ENCODE measurements at places on chromosomes 4 and X.

DNA sequence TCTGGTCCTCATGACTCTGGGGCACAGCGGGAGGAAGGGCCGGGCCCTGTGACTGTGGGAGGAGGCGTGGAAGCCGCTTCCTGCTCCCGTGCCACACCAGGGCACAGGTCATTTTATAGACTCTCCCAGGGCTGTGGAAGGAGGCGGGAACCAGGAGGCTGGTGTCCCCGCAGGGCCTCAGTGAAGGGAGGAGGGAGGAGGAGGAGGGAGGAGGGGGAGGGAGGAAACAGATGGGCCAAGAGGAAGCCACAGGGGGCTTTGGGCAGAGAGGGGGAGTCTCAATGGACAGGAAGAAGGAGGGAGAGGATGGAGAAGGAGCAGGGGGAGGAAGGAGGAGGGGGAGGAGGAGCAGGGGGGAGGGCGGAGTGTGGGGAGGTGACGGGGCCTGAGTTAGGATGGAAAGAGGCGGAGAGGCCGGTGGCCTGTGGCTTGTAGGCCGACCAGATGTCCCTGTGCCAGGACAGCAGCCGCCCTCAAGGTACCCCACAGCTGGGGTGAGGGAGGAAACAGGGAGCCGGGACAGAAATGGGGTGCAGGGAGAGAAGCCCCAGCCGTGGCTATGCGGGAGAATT lies 6.2 kb upstream of the PLCXD1 start:
- no peak for DNase-seq

DNA sequence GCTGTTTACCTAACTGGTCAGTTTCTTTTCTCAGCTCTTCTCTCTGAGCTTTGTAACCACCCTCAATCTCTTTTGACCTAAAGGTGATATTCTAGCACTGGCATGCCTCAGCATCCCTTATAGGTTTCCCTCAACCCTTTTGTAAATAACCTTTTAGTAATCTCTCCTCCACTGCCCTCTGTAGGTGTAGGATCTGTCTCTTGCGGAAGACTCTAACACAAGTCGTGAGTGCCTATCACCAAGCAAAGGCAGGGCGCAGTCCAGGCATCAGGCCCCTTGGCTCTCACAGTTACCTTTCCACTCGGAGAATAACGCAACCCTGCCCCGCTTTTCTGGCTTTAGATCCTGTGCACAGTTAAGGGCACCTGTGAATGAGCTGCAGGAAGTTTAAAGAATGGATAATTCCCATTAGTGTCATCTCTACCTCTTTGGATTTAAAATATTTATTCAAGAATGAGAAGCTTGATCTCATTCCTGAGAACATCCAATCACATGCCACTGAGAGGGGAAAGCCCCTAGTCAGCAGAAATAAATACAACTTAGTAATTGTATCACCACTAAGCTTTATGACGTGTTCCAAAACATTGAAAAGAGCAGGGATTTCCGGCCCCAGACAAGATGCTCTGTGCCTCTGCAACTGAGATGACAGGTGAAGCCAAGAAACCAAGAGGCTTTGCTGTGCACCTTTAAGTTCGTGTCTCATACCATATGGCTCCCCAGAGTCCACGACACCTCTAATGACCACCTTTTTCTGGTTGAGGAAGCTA lies 58.8 kb downstream of the SPINK2 start:
- no peak for DNase-seq

DNA sequence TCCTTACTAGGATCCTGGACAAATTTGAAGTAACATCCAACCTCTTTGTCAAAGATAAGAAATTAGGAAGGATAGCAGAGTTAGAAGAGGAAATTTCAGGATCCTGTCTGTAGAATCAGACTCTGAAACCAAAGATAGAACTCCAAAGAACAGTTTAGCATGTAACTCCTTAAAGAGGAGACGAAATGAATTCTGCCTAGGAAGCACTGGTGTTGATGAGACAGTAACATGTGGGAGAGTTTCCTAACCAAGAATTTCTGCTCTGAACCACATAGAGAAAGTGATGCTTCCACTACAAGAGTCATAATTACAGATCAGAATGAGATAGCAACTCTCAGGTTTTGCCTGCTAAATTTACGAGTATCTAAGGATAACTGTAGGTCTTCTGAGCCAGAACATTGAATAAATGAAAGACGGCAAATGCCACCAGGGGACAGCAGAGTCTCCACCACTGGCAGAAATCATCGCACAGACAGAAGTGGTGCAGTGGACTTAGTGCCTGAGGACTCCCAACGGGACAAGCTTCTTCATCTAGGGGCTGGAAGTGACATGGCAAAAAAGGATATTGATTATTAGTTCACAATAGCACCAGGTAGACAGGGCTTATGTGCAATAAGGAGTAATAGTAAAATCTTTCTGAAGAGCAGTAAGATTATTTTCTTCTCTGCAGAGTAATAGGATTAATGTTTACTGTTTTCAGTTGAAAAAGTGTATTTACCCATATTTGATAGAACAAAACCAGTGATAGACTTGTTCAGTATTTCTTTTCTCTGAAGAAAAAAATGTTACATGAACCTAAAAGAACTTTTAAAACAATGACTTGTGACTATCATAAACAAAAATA lies 6.7 kb upstream of the PPID start:
- peak; percentile 73 for DNase-seq

DNA sequence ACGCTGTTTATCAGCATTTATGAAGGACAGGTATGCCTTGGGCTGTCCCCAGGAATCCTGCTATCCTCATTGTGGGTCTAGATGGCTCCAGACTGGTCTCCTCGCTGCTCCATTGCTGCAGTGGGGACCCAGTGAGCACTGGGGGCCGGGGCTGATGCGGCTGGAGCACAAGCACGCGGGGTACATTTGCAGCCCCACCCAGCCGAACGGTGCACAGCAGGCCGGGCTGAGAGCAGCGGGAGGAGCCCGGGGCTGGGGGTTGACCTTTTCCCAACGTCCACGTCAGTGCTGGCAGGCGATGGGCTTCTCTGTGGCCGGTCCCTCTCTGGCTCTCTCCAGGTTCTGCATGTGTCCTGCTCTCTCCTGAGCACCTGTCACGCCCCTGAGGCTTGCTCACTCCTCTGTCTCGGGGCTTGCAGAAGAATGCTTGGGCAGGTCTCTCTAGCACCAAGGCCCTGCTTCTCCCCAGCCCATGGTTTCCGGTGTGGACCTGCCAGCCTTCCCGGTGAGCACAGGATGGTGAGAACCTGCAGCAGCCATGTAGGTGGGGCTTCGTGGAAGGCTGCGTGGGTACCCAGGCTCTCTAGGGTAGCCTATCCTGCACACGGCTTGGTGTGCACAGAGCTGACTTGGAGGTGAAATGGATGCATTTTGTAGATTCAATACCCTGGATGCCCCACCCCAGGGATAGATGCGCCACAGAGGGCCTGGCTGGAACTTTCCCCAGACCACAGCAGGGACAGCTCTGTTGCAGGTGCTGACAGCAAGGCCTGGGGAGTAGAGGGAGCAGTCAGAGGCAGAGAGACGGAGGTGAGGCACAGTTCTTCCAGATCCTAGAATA lies 89.1 kb upstream of the ADRA2C start:
- no peak for DNase-seq

DNA sequence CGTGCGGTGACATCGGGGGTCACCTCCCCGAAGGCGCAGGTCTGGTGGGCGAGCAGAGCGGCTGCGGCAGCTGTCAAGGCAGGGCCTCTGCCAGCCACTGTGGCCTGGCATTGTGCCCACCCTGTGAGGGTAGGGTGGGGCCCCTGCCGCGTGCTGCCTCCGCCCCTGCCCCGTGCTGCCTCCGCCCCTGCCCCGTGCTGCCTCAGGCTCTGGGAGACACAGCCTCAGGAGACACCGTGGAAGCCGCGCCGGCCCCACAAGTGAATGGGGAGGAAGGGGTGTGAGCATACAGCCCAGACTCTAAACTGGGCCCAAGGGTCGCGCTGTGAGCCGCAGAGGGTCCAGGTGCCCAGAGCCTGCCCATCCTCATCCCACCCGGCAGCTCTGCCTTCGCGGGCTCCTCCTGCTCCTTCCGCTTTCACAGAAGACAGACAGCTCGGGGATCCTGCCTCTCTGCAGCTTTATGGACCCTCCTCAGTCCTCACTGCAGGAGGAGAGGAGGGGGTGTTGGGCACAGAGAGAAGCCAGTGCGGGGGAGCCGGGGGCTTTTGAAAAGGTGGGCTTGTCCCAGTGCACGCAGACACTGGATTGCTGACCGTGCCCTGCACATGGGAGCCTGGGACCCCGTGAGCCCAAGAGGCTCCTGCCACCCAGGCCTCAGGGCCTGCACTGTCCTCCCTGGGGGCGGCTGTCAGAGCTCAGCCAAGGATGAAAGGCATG lies 27.4 kb downstream of the PCGF3 start:
- DNase-seq, result no peak

Data from renal cortical epithelial cell (primary cell).